Urothelium cell line (cell line): ENCODE measurements at places on chromosomes 2 and 18.

GRCh38 chr2:73259704-73260337 is 24.5 kb downstream of the FBXO41 start:
- DNase-seq = no peak

DNA sequence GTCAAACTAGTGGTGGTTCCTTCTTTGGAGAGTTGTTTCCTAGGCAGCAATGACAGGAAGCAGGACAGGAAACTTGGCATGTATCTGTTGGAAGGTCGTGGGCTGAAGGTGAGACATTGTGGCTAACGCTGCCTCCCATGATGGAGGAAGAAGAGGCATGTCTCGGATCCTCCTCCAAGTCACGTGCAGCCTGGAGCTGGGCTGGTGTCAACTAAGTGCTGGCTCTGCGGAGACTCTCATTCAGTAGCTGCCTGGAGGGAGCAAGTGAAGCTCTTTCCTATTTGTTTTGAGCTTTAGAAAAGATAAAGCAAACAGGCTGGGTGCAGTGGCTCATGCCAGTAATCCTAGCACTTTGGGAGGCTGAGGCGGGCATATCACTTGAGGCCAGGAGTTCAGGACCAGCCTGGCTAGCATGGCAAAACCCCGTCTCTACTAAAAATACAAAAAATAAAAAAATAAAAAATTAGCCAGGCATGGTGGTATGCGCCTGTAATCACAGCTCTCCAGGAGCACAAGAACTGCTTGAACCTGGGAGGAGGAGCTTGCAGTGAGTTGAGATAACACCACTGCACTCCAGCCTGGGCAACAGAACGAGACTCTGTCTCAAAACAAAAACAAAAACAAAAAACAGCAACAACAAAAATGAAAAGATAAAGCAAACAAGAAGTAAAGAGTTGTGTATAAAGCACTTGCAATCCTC is 28.2 kb upstream of the INO80C start:
- no peak for DNase-seq

GRCh38 chr2:46339676-46340459 is 42.7 kb downstream of the EPAS1 start:
- DNase-seq = no peak

DNA sequence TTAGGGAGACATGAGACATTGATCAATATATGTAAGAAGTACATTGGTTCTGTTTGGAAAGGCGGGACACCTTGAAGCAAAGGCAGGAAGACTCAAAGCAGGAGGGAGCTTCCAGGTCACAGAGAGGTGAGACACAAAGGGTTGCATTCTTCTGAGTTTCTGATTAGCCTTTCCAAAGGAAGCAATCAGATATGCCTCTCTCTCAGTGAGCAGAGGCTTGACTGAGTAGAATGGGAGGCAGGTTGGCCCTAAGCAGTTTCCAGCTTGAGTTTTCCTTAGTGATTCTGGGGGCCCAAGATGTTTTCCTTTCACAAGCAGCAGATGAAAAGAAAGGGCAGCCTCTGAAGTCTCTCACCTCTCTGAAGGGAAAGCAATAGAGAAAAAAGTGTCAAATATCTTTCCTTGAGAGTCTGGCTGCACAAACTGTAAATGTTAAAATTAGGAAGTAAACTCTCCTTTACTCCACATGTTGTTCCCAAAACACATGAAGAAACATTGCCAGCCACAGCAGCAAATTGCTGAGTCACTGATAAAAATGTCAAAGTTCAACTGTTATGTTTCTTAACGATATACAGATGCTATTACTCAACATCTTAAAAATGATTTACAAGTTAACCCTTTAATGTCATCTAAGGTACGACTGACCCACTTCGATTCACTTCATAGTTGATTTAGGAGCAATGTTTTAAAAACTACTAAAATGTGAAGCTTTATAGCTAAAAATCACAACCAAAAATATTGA is 40.3 kb downstream of the CYB5A start:
- DNase-seq = no peak
